ENCODE measurements at places on chromosomes 16 and 17. TPM values are rescaled to one million over a fixed set of nuclear protein-coding genes. Genes with fewer than 3 reads are reported as not detected.

The TM4SF5 gene
- not detected for total RNA-seq

The PIK3R6 gene
- total RNA-seq = 1.3 TPM

The PIRT gene
- total RNA-seq = 0.18 TPM

The TMIGD1 gene
- total RNA-seq = not detected

The CNEP1R1 gene
- 25.0 TPM for total RNA-seq

GRCh38 chr16:26204138-26204537 is 512.4 kb downstream of the HS3ST4 start:
- no peaks in the 10 kb centered on the region for H3K27me3 ChIP-seq
- no peak for DNase-seq
- no peaks in the 10 kb centered on the region for H3K4me1 ChIP-seq
- no peak overlapping the region for H3K27ac ChIP-seq

- H3K4me1 ChIP-seq = no peaks in the 10 kb centered on the region
- H3K27ac ChIP-seq = no peak overlapping the region
- no peaks in the 10 kb centered on the region for H3K36me3 ChIP-seq
These were observed 8.1 kb downstream of the PHKB start for GRCh38 chr16:47469227-47469626.

GRCh38 chr17:74543406-74543805 is 2.5 kb downstream of the CD300C start:
- H3K36me3 ChIP-seq = no peaks in the 10 kb centered on the region
- no peak overlapping the region for H3K27ac ChIP-seq
- H3K4me3 ChIP-seq = no peak overlapping the region
- no peaks in the 10 kb centered on the region for H3K27me3 ChIP-seq

- no peak for DNase-seq
- H3K4me1 ChIP-seq = no peaks in the 10 kb centered on the region
- no peak overlapping the region for H3K4me3 ChIP-seq
- no peak overlapping the region for H3K27ac ChIP-seq
- H3K36me3 ChIP-seq = no peaks in the 10 kb centered on the region
- no peaks in the 10 kb centered on the region for H3K27me3 ChIP-seq
These were observed 27.0 kb upstream of the NXPH3 start for GRCh38 chr17:49548506-49549310.

DNA sequence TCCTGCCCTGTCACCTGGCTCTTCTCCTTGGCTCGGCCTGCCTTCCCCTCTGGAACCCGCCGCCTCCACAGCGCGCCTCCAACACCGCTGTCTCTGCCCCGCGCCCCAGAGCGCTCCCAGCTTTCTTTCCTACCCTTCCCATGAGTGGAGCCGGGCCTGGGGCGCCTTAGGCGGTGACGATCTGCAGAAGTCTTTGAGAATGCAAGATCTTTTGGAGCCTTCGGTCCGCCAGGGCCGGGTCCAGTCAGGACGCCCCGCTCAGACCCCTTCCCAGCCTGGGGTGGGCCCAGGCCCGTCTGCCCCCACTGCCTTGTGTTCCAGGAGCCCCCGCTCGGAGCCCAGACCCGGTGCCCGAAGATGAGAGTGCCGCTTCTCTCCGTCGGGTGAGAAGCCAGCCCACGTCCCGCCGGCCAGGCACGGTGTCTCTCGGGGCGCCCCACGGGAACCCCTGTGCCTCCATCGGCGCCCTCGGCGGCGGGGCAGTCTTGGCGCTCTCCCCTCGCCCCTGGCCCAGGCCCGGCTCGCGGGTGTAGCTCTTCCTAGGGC is 40.0 kb downstream of the MRM1 start:
- no peaks in the 10 kb centered on the region for H3K4me1 ChIP-seq
- H3K27ac ChIP-seq = no peak overlapping the region
- H3K27me3 ChIP-seq = no peaks in the 10 kb centered on the region
- peak overlapping the region; percentile 3 for H3K4me3 ChIP-seq
- no peak for DNase-seq

- peaks cover 5% of the 10 kb centered on the region for H3K36me3 ChIP-seq
- no peak overlapping the region for H3K4me3 ChIP-seq
- H3K4me1 ChIP-seq = no peaks in the 10 kb centered on the region
- no peaks in the 10 kb centered on the region for H3K27me3 ChIP-seq
- DNase-seq = no peak
- no peak overlapping the region for H3K27ac ChIP-seq
These were observed 44.6 kb downstream of the PGS1 start for GRCh38 chr17:78422872-78423588.

DNA sequence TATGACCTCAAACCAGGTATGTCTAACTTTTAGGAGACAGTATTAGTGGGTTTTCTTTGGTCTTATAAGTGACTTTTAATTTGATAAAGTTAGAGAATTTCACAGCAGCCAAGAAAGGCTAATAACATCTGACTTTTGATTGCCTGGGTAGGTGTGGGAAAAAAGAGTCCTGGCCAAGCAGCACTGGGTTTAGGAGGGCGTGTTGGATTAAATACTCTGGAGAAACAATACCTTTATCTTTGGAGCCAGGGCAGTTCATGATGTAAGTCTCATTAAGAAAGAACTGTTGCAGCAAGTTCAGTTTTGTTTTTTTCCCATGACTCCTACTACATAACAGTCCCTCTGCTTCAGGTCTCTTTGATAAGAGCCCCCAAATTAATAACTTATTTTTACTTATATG is 26.7 kb upstream of the MRC2 start:
- H3K36me3 ChIP-seq = peaks cover 6% of the 10 kb centered on the region
- H3K27me3 ChIP-seq = no peaks in the 10 kb centered on the region
- no peak overlapping the region for H3K4me3 ChIP-seq
- no peak for DNase-seq
